ENCODE measurements at places on chromosomes 7 and 10. TPM values are rescaled to one million over a fixed set of nuclear protein-coding genes. Genes with fewer than 3 reads are reported as not detected.

ELN gene
- not detected for total RNA-seq

CYP3A4 gene
- not detected for total RNA-seq

TET1 gene
- total RNA-seq: 2.2 TPM

ZNF485 gene
- 1.6 TPM for total RNA-seq

DNA sequence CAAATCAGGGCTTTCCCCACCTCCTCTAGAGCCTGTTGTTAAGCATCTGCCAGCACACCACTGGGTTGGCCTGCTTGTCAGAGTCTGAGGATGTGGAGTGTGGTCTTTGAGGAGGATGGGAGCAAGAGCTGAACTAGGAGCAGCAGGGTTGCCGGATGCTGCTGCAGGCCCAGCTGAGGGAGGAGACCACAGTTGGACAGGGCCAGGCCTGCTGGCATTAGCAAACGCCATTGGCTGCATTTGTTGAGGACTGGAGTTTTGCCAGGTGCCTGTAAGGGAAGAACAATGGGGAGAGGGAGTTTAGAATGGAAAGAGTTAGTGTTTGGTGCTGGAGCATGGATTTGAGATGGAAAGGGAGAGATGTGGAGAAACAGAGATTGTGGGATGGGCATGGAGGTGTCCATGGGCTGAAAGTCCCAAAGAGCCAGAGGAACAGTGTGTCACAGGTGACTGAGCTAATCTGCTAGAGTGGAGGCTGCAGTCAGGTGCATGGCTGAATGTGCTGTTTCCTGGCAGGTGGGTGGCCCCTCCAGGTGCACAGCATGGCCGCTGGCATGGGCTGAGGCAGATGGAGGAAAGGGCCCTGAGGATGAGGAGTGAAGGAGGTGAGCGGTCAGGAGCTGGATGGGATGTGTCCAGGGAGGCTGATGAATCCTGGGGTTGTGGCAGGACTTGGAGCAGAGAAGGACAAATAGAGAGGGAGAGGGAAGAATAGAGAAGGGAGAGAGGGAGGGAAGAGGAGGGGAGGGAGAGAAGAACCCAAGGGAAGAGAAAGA lies 40.7 kb downstream of the LEP start:
- H3K4me3 ChIP-seq: no peak overlapping the region
- DNase-seq: no peak
- peaks cover 3% of the 10 kb centered on the region for H3K36me3 ChIP-seq
- H3K4me1 ChIP-seq: no peaks in the 10 kb centered on the region
- no peak overlapping the region for H3K27ac ChIP-seq

- no peaks in the 10 kb centered on the region for H3K36me3 ChIP-seq
Measured at GRCh38 chr7:75573477-75574019, 81.4 kb downstream of the SPDYE5 start.

DNA sequence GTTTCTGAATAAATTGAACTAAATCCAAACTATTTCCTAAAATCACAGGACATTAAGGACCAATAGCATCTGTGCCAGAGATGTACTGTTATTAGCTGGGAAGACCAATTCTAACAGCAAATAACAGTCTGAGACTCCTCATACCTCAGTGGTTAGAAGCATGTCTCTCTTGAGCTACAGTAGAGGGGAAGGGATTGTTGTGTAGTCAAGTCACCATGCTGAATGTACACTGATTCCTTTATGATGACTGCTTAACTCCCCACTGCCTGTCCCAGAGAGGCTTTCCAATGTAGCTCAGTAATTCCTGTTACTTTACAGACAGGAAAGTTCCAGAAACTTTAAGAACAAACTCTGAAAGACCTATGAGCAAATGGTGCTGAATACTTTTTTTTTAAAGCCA lies 13.9 kb downstream of the MEST start:
- H3K4me3 ChIP-seq: no peak overlapping the region
- H3K27me3 ChIP-seq: no peaks in the 10 kb centered on the region
- no peak overlapping the region for H3K27ac ChIP-seq
- H3K4me1 ChIP-seq: peaks cover 2% of the 10 kb centered on the region

DNA sequence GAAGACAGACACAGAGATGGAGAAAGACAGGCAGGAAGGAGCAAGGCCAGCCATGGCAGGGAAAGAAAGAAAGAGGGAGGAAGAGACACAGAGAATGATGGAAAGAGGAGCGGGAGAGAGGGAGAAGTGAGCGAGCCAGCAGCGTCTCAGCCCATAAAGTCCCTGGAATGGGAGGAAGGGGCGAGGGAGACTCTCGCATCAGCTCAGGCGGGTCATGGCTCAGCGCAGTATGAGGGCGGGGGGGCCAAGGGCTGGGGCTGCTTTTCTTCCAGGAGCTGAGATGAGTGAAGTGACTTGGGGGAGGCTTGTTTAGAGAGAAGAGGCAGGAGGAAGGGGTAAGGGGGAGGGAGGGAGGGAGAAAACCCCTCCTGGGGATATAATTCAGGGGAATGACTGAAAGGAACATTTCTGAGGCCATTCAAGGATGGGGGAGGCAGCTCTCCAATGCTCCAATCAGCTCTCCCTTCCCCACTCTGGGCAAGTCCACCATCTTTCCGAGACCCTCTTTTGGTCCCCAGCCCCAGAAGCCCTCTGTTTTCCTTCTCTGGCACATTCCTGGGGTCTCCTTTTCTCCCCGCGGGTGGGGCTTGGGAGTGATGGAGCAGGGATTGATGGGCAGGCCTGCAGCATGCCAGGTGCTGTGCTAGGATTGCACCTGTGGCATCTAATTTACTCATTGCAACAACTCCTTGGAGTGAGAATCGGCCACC lies 87.9 kb downstream of the HIF1AN start:
- no peak overlapping the region for H3K4me3 ChIP-seq
- no peak overlapping the region for H3K27ac ChIP-seq
- no peaks in the 10 kb centered on the region for H3K36me3 ChIP-seq
- DNase-seq: no peak
- H3K4me1 ChIP-seq: peaks cover 2% of the 10 kb centered on the region
- peaks cover 63% of the 10 kb centered on the region for H3K27me3 ChIP-seq

- no peak overlapping the region for H3K27ac ChIP-seq
- H3K4me3 ChIP-seq: no peak overlapping the region
- no peak for DNase-seq
- no peaks in the 10 kb centered on the region for H3K27me3 ChIP-seq
Measured at GRCh38 chr10:42242135-42242805, 396.1 kb downstream of the ZNF33B start.

DNA sequence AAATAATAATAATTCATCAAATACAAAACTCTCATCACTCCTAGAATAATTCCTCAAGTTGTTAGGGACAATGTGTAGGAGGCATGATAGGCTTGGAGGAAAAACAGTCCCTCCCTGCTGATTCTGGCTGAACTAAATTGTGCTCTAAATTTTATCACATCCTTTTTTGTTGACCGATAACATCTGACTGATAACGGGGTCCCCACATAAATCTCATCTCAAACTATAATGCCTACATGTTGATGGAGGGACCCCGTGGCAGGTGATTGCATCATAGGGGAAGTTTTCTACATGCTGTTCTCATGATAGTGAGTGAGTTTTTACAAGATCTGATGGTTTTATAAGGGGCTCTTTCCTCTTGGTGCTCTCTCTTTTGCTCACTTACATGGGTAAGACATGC lies 1043.5 kb upstream of the SORCS1 start:
- H3K27ac ChIP-seq: no peak overlapping the region
- no peaks in the 10 kb centered on the region for H3K36me3 ChIP-seq
- DNase-seq: no peak
- no peaks in the 10 kb centered on the region for H3K4me1 ChIP-seq
- H3K4me3 ChIP-seq: no peak overlapping the region

DNA sequence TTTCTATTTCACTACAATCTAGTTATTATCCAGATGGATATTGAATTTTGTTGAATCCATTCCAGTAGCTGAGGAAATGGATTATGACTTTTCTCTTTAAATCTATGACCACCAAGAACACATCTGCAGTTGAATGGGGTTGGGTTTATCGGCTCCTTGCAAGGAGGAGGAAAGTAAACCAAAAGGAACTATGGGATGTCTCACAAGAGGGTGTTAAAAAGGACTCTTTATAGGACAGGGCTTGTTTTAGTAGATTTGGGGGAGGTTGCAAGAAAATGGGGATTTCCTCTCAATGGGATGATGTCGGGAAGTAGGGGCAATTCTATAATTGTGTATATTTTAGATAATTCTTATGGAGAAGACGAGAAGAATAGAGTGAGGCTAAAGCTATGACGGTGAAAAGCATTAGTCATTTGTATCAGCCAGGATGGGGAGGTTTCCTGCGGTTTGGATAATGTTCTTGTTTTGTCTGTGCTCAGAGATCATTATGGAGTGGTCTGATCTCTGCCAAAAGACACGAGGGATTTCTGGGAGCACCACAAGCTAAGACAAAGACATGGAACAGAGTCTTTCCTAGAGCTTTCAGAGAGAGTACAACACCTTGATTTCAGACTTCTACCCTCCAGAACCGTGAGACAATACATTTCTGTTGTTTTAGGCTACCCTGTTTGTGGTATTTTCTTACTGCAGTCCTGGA lies 5.3 kb upstream of the LRRC61 start:
- H3K4me1 ChIP-seq: peaks cover 26% of the 10 kb centered on the region
- no peaks in the 10 kb centered on the region for H3K27me3 ChIP-seq
- no peak for DNase-seq
- H3K27ac ChIP-seq: no peak overlapping the region
- H3K36me3 ChIP-seq: peaks cover 2% of the 10 kb centered on the region

Measured in activated CD8-positive, alpha-beta memory T cell treated with anti-CD3 and anti-CD28 coated beads, Interleukin-2, amount 10 ng/mL, durations not matched to agents 7 days and 5 days (primary cell).